Regular cardiac myocyte (primary cell): ENCODE measurements at places on chromosomes 11 and 22. TPM values are rescaled to one million over a fixed set of nuclear protein-coding genes. Genes with fewer than 3 reads are reported as not detected.

Gene OR51B4
- total RNA-seq: not detected in 2 replicates

Gene OMP
- total RNA-seq: 0.56 TPM in 1 of 2 replicates, not detected in the other

Gene PAK1
- 18.6 and 37.0 TPM in 2 replicates for total RNA-seq

Gene SLC39A13
- total RNA-seq: 65.6 and 84.8 TPM in 2 replicates

Gene GLB1L3
- not detected in 2 replicates for total RNA-seq

Gene SYTL2
- 24.3 and 64.8 TPM in 2 replicates for total RNA-seq

Gene CXCR5
- total RNA-seq: not detected in 2 replicates

Gene TENM4
- 1.7 and 16.6 TPM in 2 replicates for total RNA-seq

Gene OR2AG2
- total RNA-seq: under 0.01 and 0.28 TPM in 2 replicates

Gene RAG2
- not detected in 2 replicates for total RNA-seq

Gene GSTT2B
- total RNA-seq: 0.85 and 4.2 TPM in 2 replicates

Gene MRPL48
- 20.3 and 23.2 TPM in 2 replicates for total RNA-seq

Gene KCNJ11
- total RNA-seq: under 0.01 TPM in 1 of 2 replicates, not detected in the other

Gene OR5A1
- total RNA-seq: not detected in 2 replicates

Gene PAFAH1B2
- total RNA-seq: 187 and 197 TPM in 2 replicates

Gene IL17REL
- not detected in 2 replicates for total RNA-seq

Gene OSBP2
- 1.1 and 1.3 TPM in 2 replicates for total RNA-seq

Gene CHRM1
- total RNA-seq: not detected in 2 replicates

Gene KCTD17
- total RNA-seq: 20.0 and 35.7 TPM in 2 replicates

Gene MS4A6A
- not detected in 2 replicates for total RNA-seq

Gene MB
- 0.77 and 0.85 TPM in 2 replicates for total RNA-seq

Gene TUT1
- 6.2 and 7.9 TPM in 2 replicates for total RNA-seq

Gene CEND1
- 0.28 and 0.96 TPM in 2 replicates for total RNA-seq

Gene BRSK2
- total RNA-seq: 0.56 and 0.58 TPM in 2 replicates

Gene MMP27
- not detected in 2 replicates for total RNA-seq

Gene CYB561A3
- 79.0 and 99.2 TPM in 2 replicates for total RNA-seq

Gene TEX54
- total RNA-seq: not detected in 2 replicates

Gene TRIM49
- not detected in 2 replicates for total RNA-seq
